ENCODE measurements at places on chromosomes 6 and 20.

DNA sequence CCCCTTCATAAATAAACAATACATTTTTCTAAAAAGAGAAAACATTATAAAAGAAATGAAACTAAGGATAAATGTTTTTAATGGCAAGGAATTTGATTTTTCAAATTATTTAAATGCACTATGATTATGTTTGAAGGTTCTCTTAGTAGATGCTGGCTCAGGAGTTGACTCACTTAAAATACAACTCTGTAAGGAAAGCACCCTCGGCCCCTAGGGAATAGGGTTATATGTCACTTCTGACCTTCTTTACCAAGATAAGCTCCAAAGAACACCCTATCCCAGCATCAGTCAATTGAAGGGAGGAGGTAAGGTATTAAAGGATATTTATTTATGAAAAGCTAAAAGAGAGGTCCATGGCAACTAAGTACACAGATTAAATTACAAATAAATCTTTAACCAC is 6.8 kb downstream of the SNAP91 start:
- DNase-seq, result no peak

DNA sequence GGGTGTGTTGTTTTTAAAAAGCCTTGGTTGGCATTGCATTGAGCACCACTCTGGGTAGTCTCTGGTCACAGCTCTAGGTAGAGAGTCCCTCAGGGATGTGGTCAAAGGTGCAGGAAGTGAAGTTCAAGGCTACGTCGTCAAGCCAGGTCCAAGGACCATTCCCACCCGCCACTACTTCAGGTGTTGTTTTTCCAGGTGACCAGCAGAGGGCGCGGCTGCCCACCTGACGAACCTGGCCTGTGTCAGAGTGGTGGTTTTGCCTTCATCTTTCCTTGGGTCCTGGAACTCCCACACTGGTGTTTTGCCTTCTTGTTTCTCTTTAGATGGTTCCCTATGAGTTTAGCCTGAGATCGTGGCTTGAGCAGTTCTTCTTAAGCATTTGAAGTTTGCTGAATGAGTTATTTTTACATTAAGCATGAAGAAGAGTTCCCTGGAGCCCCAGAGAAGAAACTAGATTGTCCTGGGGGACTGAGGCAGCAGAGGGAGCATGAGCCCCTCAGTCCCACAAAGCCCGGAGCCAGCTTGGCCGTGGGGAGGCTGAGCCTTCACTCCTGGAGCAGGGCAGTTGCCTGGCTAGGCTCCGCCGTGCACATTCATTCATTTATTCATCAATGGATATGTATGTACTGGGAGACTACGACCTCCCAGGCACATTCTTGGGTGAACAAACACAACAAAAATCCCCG is 5.6 kb upstream of the PHACTR3 start:
- DNase-seq, result peak; percentile 45

DNA sequence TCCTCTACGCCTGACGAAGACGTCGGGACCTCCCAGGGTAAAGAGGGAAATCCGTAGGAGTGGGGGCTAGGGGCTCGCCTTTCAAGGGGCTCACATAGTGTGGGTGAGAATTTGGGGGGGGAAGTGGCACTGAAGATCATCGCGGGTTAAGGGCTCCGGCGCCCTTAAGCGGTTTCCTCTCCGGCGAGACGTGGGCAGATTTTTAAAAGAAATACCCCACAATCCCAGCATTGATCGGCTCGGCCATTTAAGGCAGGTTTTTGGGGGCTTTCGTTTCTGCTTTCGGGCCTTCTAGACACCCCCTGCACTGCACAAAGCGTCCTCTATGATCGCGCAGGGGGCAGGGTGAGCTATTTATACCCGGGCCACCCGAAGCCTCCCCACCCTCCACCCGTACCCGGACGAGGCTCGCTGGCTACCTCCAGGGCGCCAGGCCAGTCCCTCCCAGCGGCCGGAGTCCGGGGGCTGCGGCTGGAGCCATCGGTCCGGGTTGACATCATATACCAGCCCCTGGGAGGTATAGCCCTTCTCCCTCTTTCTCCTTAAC is 1.2 kb downstream of the NKX2-2 start:
- DNase-seq, result no peak

DNA sequence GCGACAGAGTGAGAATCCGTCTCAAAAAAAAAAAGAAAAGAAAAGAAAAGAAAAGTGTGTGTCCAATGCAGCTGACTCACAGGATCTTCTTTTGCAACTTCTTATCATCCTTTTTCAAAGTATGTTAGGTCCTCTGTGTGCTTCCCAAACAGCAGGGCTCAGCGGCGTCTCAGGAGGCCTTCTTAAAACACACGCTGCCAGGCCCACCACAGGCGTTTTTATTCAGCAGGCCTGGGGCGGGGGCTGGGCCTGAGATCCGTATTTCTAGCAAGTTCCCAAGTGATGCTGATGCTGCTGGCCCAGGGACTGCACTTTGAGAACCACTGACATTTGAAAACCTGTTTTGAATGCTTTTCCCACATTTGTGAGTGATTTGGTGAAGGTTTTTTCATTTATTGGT is 57.1 kb downstream of the PSMG4 start:
- DNase-seq, result no peak

DNA sequence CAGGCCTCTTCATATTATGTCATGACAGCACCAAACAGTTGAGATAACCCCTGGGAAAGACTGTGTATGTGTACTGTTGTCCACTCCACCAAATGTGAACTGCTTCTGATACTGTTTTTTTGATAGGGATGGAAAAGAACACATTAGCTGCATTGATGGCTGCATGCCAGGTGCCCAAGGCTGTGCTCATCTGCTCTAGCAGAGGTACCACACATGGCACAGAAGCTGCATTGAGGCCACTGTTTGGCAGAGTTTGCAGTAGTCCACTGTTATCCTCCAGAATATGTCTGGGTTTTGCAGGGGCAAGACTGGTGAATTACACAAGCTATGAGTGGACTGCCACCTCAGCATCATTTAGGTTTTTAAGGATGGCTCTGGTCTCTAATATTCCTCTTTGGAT is 28.2 kb upstream of the ELMO2 start:
- no peak for DNase-seq

- no peak for DNase-seq
Observed at GRCh38 chr20:11271319-11271718, 597.5 kb upstream of the JAG1 start.

DNA sequence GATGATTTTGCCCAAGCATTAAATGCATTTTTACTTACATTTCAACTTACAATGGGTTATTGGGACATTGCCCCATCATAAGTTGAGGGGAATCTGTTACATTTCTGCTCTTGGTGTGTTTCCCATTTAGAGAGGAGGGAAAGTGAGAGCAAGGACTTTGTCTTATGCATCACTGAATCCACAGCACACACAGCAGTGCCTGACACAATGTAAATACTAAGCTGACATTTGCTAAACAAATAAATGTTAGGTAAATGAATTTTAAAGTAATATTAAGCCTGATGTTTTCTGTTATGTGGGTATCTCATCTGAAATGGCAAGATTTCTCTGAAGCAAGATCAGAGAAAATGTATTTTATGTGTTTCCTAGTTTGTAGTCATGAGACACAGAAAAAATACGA is 143.6 kb upstream of the STXBP5 start:
- no peak for DNase-seq

- DNase-seq, result no peak
Observed at GRCh38 chr6:89921691-89922090, 27.4 kb downstream of the GJA10 start.

GRCh38 chr6:14513496-14514393 is 396.2 kb downstream of the CD83 start:
- DNase-seq, result no peak

- no peak for DNase-seq
Observed at GRCh38 chr6:81304466-81304865, 448.0 kb downstream of the TENT5A start.

- DNase-seq, result no peak
Observed at GRCh38 chr6:20415304-20415703, 13.6 kb downstream of the E2F3 start.

- peak; percentile 93 for DNase-seq
Observed at GRCh38 chr6:28789553-28790083, 134.2 kb downstream of the TRIM27 start.

DNA sequence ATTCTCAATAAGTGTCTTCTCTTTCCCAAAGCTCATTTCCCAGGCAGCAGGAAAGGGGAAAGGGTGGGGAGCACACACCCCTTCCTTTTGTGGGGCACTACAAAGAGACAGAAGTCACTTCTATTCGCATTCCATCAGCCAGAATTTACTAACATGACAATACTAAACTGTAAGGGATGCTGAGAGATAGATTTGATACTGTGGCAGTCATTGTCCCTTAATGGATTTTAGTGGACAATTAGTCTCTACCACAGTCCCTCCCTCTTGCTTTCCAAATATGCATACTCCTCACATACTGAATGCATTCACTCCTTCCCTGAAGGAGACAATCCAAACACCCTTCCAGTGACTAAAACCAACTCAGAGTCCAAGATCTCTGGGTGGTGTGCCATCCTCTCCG is 50.5 kb downstream of the ABRACL start:
- DNase-seq, result no peak

DNA sequence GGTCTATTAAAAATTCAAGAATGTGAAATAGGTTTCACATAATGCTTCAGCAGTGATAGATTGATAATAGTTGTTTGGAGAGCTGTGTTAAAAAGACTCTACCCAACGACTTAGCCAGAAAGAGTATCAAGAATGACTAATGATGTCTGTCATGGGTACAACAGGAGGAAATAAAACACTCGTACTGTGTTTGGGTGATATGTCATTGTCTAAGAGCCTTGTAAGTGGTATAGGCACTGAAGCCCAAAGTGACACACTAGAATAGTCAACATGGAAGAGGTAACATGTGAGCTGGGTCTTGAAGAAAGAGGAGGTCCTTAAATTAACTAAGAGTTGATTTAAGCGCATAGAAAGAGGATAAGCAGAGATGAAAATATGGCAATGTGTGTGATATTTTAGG is 471.8 kb upstream of the MAN1A1 start:
- no peak for DNase-seq

DNA sequence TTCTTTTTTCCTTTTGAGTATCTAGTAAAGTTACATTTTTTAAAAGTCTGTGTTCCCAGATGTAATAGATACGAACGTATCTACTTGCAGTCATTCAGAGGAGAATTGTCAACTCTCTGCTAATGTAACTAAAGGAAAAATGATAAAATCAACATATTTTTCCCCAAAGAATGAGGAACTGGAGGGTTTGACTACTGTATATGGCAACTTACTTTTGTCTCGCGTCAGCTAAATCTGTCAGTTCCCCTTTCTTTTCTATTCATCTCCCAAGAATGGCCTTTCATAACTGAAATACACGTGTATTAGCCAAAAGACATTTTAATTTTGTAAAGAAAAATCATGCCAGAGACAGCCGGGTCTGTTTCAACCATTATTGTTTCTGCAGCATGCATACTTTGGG is 5.4 kb downstream of the EYA2 start:
- peak; percentile 15 for DNase-seq

DNA sequence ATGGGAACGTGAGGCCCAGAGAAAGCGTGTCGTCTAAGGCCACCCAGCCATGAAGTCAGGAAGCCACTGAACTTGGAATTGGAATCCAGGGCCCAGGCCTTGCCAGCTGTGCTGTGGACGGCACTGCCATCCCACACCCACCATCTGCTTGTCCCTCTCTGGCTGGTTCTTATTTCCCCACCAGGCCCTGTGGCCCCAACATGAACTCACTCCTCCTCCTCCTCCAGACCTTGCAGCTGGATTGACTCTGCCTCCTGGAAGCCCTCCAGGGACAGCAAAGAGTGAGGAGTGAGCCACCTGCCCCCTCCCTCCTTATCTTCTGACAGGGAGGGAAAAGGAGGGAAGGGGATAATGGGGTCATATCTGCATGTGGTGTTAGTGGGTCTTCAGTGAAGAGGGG is 16.0 kb upstream of the IP6K3 start:
- no peak for DNase-seq

- no peak for DNase-seq
Observed at GRCh38 chr6:155493694-155494143, 38.1 kb upstream of the NOX3 start.

DNA sequence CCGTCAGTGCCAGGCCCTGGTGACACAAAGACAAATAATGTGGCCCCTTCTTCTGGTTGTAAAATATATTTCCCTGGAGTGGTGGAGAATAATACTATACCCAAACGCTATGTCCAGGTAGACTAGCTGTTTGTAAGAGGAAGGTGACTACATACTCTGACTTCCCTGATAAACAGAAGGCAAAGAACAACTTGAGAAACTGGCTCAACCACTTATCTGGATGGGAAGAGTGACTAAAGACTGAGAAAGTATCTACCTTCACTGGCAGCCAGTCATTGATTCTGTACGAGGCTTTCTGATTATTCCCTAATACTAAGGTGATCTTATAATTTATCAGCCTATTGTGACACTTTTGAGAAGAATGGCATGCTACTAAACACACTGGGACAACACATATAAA is 569.7 kb downstream of the EPHA7 start:
- no peak for DNase-seq

DNA sequence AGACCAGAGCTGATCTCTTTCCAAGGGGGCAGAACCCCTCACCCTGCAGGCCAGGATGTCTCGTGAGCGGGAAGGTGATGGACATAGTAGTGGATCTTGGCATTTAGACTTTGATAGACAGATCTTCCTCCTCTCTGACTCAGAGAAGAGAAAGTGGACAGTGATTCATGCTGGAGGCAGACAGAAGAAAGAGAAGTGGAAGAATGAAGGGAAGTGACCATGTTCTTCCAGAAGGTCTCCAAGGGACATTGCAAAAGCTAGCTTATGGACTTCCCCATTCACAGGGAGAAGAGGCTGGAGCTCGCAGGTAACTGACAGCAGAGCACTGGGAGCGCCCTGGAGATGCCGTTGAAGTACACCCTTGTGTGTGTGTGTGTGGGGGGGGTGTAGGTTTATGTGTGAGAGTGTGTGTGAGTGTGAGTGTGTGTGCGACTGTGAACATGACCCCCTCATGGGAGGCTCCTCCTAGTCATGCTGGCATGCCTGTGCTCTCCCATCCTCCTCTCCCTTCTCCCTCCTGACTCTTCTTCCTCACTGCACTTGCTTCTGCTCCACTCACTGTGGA is 8.0 kb upstream of the RAET1L start:
- DNase-seq, result no peak

- DNase-seq, result no peak
Observed at GRCh38 chr6:148548065-148548748, 198.6 kb upstream of the UST start.

DNA sequence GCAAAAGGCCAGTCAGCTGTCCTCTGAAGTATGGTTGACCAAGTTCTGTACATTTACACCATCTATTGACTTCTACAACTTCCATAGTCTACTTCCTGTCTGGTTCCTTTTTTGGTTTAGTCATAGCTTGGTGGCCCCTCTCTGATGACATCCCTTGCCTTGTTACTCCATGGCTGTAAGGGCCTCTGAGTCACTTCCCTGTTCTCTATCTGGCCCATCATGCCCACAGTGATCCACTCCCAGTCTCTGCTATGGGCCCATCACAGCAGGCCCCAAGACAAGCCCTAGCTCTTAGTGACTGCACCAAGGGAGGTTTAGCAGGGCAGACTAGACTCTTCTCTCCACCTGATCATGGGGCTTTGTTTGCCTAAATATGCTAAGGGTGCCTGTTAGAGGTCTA is 441.6 kb downstream of the HACE1 start:
- DNase-seq, result peak; percentile 48

DNA sequence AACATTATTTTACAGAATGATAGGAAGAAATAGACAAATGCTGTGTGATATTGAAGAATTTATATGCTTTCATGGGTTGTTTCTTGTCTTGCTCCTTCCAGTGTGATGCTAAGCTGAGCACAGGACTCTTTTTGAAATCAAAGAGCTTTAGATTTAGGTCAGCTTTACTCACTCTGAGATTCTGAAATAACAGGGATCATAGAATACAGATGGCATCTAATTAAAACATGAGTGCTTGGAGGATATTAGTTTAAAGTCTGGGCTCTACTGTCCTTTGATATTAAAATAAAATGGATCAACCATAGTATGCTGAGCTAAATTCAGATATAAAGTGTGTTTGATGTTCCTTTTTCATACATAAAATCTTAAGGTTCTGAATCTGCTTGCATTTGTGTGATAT is 29.6 kb downstream of the MLIP start:
- no peak for DNase-seq

Data from KBM-7 (cell line).